Activated naive CD8-positive, alpha-beta T cell treated with anti-CD3 and anti-CD28 coated beads, Interleukin-2, amount 50 U/mL, for 16 hours (primary cell): ENCODE measurements at places on chromosomes 12 and 14.

DNA sequence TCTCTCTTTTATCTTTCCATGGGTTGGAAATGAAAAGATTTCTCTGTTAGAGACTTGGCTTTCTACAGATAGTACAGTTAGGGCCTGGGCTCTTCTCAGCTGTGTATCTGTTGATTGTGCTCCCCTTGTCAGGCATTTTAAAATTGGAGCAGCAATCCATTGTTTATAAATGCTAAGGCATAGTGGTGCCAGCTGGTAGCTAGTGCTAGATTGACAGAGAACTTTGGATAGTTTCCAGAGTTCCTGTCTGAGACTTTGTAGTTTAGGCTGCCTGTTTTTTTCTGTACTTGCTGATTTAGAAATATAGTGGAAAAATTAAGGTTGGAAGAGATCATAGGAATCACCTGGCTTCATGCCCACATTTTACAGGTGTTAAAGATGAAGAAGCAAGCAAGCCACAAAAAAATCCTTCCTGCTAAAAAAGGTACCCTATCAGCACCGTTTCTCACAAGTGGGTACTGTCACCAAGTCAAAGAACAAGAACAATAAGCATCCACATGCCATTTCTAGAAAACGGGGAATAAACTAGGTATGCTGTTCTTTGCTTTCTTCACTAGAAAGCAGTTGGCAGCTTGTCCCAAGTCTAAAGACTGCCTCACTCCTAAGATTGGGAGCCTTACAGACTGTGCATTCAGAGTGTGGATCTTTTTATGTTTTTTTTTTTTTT lies 6.2 kb downstream of the TTLL5 start:
- no peak for DNase-seq

GRCh38 chr12:4276524-4277204 lies 3.1 kb downstream of the CCND2 start:
- peak; percentile 73 for DNase-seq

DNA sequence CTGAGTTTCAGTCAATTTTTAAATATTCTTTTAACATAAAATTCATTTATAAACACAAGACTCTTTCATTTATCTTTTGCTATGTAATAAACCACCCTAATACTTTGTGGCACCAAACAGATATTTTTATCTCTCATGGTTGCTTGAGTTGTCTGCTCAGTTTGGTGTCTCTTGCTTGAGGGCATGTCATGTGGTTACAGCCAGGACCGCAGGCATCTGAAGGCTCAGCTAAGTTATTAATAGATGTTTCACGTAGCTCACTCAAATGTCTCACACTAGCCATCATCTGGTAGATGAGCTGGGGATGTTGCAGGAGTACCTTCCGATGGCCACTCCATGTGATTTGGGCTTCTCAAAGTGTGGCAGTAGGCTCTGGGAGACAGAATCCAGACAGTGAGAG lies 597.8 kb downstream of the ETNK1 start:
- DNase-seq: no peak

DNA sequence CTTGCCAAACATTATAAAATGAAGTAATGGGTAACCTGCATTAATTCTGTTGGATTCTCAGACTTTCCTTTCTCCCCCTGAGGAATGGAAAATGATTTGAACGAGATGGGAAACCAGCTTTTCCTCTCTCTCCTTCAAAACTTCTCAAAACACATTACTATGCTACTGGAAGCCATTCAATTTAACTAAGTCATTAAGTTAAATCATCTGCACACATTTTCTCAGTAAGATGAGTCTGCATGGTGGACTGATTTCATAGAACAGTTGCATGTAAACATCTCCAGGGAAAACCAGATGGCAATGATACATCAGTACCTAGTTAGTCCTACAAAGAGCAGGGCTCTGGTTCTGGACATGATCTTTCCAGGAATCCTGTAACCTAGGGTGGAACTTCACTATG lies 59.9 kb downstream of the BMP4 start:
- DNase-seq: no peak

DNA sequence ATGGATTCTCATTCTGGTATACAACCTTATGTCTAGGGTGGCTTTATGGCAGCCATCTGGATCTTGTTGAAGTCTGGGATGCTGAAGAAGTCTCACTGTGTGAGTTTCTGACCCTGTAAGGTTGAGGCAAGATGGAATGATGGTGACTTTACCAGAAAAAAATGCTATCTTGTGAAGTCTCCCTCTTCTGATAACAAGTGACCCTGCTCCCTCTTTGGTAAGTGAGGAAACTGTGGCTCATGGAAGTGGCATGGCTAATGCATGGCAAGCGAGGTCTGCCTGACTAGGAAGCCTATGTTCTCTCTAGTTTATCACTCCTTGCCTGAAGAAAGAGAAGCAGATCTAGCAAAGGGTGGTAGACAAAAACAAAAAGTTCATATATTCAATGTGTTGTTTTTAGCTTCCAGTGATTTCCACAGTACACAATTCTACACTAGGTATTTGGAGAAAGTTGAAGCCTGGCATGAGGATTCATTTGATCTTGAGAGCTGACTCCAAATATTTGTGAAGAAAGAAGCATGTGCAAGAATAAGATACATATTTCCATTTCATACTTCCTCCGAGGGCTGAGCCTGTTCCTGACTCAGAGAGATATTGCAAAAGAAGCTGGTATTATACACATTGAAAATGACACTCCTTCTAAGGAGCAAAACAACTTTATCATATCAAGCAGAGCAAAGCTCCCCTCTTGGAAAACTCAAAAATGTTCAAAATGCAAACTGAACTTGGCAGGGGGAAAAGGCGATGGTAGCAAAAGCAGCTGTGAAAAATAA lies 63.6 kb downstream of the HELB start:
- DNase-seq: no peak

- DNase-seq: no peak
These were observed 20.7 kb downstream of the GTF2A1 start for GRCh38 chr14:81200054-81200453.

DNA sequence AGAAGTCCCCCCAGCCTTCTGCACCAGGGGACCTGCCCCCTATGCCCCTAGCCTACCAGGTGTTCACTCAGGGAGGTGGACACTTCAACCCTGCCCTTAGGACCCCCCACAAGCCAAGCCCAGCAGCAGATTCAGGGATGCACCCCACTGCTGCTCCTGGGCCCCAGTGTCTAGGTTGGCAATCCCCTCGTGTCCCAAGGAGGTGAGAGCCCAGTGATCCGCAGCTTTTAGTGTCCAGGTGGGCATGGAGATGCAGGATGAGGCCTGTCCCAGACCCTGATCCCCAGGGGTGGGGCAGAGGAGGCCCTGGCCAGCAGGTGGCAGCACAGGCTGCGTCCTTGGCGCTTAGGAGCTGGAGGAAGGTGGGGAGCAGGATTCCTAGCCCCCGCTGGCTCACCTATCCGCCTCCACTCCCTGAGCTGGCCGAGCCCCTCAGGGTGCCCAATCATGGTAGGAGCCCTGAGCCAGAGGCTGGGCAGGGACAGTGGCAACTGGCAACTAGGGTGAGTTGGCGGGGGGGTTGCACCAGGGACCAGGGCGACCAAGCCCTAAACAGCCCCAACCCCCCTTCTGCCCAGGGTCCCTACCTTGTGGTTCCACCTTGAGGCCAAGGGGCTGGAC lies 4.1 kb downstream of the CKB start:
- DNase-seq: no peak
